ENCODE measurements at places on chromosomes 11 and 22.
A peak's percentile ranks its signal among the peaks of the same experiment; 100 is the strongest.

- H3K27me3 ChIP-seq: peaks cover 9% of the 10 kb centered on the region
- no peaks in the 10 kb centered on the region for H3K4me1 ChIP-seq
- H3K4me3 ChIP-seq: no peak overlapping the region
These were observed 4.5 kb upstream of the TP53I11 start for GRCh38 chr11:44955015-44955738.

DNA sequence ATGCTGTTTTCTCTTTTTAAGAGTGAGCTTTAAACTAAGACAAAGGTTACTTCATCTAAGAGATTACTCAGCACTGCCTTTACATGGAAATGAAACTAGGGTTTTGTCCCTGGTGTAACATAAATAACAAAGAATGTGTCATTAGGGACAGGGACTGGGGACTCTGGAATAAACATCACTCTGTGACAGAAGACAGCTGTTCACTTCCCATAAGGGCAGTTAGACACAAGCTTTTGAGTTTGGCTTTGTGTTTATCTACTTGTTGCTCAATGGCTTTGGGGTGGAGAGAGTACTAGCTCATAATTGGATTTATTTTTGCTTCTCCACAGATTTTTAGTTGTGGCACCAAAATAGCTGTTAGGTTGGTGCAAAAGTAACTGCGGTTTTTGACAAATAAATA lies 154.5 kb downstream of the OR4C45 start:
- DNase-seq: no peak
- no peak overlapping the region for H3K27ac ChIP-seq
- H3K4me3 ChIP-seq: no peak overlapping the region
- no peaks in the 10 kb centered on the region for H3K36me3 ChIP-seq

- no peaks in the 10 kb centered on the region for H3K36me3 ChIP-seq
- no peak for DNase-seq
- H3K27me3 ChIP-seq: no peaks in the 10 kb centered on the region
- no peak overlapping the region for H3K4me3 ChIP-seq
- no peak overlapping the region for H3K27ac ChIP-seq
These were observed 72.4 kb upstream of the VSTM5 start for GRCh38 chr11:93922830-93923229.

DNA sequence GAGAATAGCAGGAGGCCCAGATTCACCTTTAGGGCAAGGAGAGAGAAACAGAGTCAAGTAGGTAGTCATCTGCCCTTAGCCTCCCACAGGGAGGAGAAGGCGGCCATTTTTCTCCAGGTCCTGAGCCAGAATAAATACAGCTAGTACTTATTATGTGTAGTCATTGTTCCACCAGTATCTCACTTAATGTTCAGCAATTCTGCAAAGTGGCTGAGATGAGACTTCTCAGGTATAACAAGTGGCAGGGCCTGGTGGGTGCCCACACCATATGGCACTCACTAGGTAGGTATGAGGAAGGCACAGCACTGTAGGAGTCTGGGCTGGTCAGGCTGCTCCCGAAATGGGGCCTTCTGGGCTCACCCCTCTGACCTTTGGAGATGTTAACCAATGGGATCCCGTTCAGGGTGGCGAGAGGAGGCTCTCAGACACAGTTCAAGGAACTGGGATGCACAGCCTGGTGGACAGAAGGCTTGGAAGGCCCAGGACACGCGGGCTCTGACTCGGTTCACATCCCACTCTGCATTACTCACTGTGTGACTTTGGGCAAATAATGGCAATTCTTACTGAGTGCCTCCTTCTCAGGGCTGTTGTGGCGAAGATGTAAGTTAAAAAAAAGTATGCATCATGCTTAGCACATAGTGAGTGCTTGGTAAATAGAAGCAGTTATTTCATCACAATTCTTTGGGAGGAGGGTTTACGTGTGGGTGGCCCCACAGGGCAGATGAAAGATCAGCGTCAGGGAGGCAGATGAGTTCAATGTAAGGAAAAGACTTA lies 25.1 kb downstream of the RTN4RL2 start:
- H3K27ac ChIP-seq: no peak overlapping the region
- H3K36me3 ChIP-seq: no peaks in the 10 kb centered on the region
- no peak for DNase-seq

- no peak for DNase-seq
- no peak overlapping the region for H3K4me3 ChIP-seq
- H3K27me3 ChIP-seq: no peaks in the 10 kb centered on the region
- peaks cover 46% of the 10 kb centered on the region for H3K36me3 ChIP-seq
These were observed 6.8 kb downstream of the ARHGAP1 start for GRCh38 chr11:46693597-46694012.

DNA sequence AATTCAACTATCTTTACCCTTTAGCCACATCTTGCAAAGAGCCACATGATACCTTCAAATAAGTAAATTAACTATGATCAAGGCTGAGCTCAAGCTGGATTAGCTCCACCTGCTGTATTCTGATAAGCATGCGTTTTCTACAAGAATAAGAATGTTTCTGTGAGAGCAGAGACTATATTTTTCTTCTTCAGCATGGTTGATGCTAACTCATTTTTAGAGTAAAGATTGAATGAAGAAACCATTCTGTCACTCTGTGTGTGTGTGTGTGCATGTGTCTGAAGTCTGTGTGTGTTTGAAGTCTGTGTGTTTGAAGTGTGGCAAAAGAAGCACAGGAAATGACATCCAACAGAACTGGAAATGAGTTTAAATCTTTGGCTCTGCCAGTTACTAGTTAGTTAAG lies 12.0 kb upstream of the LAYN start:
- H3K27ac ChIP-seq: no peak overlapping the region
- peaks cover 10% of the 10 kb centered on the region for H3K4me1 ChIP-seq
- DNase-seq: peak; percentile 88

DNA sequence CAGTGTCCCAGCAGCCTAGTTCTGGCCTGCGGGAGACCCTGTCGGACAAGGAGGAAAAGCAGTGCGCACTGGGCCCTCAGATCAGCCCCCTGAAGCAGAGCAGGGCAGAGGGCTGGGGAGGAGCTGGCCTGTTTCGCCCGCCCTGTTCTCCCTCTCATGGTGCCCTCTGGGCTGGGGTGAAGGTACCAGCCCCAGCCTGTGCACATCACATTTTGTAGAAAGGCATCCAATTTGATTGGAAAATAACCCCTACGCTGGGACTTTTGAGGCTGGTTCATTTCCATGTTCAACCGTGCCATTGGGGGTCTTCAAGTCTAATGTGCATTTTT lies 832 bp upstream of the NAP1L4 start:
- no peak overlapping the region for H3K27ac ChIP-seq
- peak overlapping the region; percentile 67 for H3K4me3 ChIP-seq
- H3K4me1 ChIP-seq: peaks cover 7% of the 10 kb centered on the region

GRCh38 chr22:33639588-33640254 lies 280.6 kb downstream of the LARGE1 start:
- no peaks in the 10 kb centered on the region for H3K27me3 ChIP-seq
- H3K27ac ChIP-seq: no peak overlapping the region
- no peak overlapping the region for H3K4me3 ChIP-seq
- no peak for DNase-seq
- H3K4me1 ChIP-seq: no peaks in the 10 kb centered on the region

DNA sequence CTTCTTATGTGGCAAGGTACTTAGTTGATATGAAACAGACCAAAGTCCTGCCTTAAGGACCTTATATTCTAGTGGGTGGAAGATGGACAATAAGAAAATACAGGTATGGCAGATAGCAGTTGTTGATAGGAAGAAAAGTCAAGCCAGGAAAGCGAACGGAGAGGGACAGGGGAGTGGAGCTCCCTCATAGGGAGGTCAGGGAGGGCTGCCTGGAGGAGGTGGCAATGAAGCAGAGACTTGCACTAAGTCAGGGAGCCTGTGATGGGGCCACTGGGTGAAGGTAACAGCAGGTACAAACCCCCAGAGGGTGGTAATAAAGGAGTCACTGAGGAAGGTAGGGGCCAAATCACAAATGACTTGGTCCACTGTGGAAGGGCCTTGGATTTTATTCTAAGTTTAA lies 65.3 kb downstream of the ABTB2 start:
- H3K4me3 ChIP-seq: no peak overlapping the region
- no peak for DNase-seq
- no peak overlapping the region for H3K27ac ChIP-seq
- no peaks in the 10 kb centered on the region for H3K36me3 ChIP-seq
- no peaks in the 10 kb centered on the region for H3K27me3 ChIP-seq

GRCh38 chr11:79100093-79100910 lies 340.5 kb downstream of the TENM4 start:
- H3K4me1 ChIP-seq: no peaks in the 10 kb centered on the region
- H3K4me3 ChIP-seq: no peak overlapping the region
- H3K27me3 ChIP-seq: no peaks in the 10 kb centered on the region

GRCh38 chr11:32597921-32598320 lies 14.3 kb downstream of the EIF3M start:
- no peaks in the 10 kb centered on the region for H3K4me1 ChIP-seq
- H3K27me3 ChIP-seq: no peaks in the 10 kb centered on the region
- H3K27ac ChIP-seq: no peak overlapping the region

DNA sequence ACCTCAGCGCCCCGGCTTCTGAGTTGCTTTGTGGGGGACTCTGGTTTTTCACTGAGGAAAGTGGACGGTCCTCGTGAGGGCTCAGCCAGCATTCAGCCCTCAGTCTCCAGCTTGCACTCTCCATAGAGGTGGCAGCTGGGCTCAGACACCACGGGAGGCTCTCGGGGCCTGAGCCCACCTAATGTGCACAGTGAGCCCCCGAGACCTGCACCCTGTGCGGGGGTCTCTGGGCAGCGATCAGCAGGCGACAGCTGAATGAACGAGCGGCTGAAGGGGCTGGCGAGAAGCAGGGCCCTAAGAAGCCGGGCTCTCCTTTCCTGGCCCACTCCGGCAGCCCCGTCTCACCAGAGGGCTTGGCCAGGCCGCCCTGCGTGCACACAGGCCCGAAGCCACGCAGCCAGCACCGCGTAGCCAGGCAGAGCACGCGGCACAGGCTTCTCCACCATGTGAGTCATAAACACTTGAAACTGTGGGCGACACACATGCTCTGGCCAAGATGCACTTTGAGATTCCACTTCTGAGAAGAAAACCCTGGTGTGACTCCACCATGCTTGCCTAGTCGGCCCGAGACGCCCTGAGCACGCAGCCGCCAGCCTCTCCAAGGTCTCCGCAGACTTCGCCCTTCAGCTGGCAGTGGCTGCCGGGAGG lies 28.0 kb downstream of the TOLLIP start:
- peaks cover 68% of the 10 kb centered on the region for H3K36me3 ChIP-seq
- no peak for DNase-seq
- H3K27me3 ChIP-seq: no peaks in the 10 kb centered on the region
- H3K27ac ChIP-seq: no peak overlapping the region
- H3K4me1 ChIP-seq: no peaks in the 10 kb centered on the region
- H3K4me3 ChIP-seq: no peak overlapping the region

Data from thymus (tissue), 14 donors.